A549 treated with CpdA at 1 μM for 4 hours (cell line): ENCODE measurements at places on chromosomes 7 and 10. TPM values are rescaled to one million over a fixed set of nuclear protein-coding genes. Genes with fewer than 3 reads are reported as not detected.

Gene IQCE
- total RNA-seq = 9.8 to 14.8 TPM (median 12.3 TPM) in 5 replicates

Gene CADPS2
- 0.04 to 0.19 TPM (median 0.07 TPM) in 5 replicates for total RNA-seq

Gene GIMAP2
- total RNA-seq = not detected in 5 replicates

Gene KCND2
- total RNA-seq = not detected in 5 replicates

Gene VGF
- 9.0 to 22.7 TPM (median 16.6 TPM) in 5 replicates for total RNA-seq

Gene PITX3
- 0.22 to 0.46 TPM (median 0.27 TPM) in 5 replicates for total RNA-seq

Gene NPC1L1
- total RNA-seq = 0.05 to 0.13 TPM (median 0.06 TPM) in 4 of 5 replicates, not detected in the other
